ENCODE measurements at places on chromosomes 4 and X.

DNA sequence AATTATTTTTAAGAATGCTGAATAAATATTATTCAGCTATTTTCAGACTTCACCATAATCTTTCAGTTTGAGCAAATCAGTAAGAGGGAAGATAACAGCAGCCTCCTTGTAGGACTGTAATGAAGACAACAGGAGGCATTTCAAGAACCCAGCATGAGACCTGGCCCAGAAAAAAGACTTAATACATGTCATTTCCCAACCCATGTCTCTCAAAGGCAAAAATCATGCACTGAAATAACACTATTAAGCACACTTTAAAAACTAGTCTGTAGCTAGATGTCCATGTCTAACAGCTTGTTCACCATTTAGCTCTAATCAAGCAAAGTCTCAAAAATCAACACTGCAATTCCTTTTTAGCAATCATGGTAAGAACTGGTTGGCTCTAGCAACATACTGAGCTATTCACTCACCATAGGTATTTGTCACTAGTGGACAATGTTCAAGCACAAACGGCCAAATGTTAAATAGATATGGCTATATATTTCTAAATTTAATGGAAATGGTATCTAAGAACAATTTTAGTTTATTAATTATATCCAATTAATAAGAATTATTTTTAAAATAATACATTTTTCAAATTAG is 109.9 kb downstream of the WDFY3 start:
- no peak for DNase-seq

DNA sequence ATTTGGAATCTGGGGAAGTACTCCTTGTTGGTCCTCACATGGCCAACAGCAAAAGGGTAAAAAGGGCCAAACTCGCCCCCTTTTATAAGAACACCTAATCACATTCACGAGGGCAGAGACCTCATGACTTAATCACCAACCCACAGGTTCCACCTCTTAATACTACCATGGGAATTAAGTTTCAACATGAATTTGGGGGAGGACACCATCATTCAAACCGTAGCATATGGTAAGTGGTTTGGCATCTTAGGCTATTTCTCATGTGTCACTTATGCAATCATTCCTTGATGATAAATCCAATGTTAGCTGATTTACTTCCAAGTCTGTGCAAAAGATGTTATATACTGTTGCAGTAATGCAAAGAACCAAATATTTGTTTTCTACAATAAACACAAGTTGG is 302.9 kb upstream of the FAM241A start:
- no peak for DNase-seq

DNA sequence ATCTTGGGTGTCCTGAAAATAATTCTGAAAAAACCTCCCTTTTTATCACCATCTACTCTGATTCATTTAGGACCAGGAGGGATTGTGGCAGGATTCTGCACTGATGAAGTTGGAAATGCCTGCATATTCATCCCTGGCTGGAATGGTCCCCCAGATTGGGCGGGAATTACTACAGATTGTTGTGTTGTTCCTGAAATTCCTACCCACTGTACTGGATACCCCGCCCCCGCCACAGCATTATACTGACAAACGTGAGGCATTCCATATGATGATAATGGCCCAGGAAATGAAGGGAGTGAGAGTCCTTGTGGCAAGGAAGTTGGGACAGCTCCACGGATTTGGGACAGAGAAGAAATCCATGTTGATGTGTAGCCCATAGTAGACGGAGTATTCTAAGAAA is 15.2 kb upstream of the FAM120C start:
- no peak for DNase-seq

DNA sequence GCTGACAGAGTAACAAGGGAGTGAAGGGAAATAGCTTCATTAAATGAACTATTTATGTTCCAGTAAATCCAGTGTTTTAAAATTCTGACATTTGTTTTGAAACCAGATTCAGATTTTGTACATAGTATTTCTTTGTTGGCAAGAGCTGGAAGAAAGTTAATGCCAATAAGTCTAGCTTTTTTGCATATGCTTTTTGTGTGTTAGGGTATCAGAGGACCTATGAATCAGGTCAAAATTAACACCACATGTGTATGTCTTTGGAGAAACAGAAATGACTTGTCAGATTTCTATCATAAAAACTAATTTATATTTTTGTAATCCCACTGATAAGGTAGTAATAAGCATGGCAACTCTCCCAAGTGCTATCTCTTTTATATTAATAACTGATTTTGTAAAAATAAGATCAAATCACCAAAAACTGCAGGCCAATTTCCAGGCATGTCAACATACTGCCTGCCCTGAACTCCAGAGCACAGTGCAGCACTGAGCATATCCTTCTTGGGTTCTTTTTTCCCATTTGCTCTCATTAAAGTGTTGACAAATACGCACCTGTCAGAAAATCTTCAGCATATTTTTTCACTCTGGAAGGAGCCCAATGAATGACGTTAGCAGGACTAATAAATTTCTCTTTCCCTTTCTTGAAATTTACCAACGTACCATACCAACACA is 65.5 kb downstream of the SH3RF1 start:
- DNase-seq = no peak

DNA sequence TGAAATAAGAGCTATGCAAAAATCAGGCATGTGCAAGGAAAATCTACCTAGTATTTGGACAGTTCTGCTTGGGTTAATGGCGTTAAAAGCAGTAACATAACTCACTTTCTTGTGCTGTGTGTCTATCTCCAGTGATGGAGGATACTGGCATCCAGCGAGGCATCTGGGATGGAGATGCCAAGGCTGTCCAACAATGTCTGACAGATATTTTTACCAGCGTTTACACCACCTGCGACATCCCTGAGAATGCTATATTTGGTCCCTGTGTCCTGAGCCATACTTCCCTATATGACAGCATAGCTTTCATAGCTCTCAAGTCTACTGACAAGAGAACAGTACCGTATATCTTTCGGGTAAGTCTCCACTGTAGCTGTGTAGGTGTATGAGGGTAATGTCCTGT is 2.6 kb downstream of the PRDM8 start:
- no peak for DNase-seq
